ENCODE measurements at places on chromosomes 5 and 9.

GRCh38 chr9:98532574-98532973 is 176.2 kb downstream of the GABBR2 start:
- peak; percentile 25 for DNase-seq

DNA sequence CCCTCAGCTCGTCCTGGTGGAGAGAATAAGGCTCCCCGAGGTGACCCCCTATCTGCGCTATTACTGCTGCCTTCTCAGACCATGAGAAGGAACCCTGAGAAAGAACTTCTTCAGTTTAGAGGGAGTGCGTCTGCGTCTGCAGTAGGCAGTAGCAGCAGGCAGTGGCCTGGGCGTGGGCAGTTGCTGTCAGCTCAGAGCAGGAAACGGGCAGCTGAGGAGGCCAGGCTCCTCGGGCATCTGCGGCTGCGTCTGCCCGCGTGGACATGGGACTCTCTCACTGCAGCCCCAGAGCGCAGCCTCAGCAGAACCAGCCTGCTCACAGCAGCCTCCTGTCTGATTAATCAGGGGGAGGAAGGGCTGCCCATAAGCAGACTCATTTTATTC is 49.8 kb upstream of the FCN1 start:
- DNase-seq = no peak

GRCh38 chr5:10536931-10537579 is 26.8 kb upstream of the ANKRD33B start:
- DNase-seq = peak; percentile 54

- DNase-seq = no peak
These were observed 937.3 kb upstream of the ARRDC3 start for GRCh38 chr5:92320446-92320845.

Data from fibroblast of the aortic adventitia (primary cell).